ENCODE measurements at places on chromosomes 6 and 20.

GRCh38 chr20:10790013-10790412 is 116.2 kb upstream of the JAG1 start:
- DNase-seq, result no peak

GRCh38 chr6:169956580-169956979 is 205.2 kb downstream of the ERMARD start:
- no peak for DNase-seq

- DNase-seq, result no peak
Measured at GRCh38 chr6:43304361-43304760, 4.3 kb downstream of the CRIP3 start.

GRCh38 chr20:24668384-24668702 is 198.9 kb downstream of the SYNDIG1 start:
- DNase-seq, result no peak

DNA sequence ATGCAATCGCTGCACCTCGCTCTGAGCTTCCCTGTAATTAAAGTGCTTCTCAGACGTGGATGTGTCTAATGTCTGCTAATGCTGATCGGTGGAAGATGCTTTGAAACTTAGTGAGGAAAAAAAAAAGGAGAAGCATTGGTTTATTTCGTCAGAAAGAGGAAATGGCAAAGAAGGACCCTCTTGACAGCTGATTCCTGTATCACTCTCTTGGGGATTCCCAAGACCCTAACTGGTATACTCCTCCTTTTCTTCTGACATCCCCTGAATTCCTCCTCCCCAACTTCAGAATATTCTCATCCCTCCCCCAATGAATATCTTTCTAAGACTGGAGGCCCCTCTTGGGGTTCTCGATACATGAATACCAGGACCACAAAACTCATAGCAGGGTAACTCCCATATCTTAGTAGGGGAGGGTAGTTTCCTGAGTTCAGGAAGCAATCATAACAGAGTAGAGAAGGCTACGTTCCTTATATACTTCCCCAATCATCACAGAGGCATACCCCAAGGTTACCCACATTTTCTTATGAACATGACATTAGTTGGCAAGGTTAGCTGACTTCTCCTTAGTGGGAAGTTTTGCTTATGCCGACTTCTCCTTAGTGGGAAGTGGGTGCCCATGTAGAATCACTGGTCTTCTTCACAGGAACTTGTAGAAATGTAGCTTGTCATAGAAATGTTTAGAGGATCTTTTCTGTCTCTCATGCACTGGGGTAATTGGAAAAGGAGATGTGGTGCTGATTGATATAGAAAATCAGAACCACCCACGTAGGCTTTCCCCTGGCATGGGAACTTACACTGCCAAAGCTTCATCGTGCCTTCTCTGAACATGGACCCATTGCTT is 63.8 kb upstream of the ATXN1 start:
- no peak for DNase-seq

GRCh38 chr6:28807682-28808280 is 116.0 kb downstream of the TRIM27 start:
- DNase-seq, result no peak

- peak; percentile 1 for DNase-seq
Measured at GRCh38 chr6:131652472-131652871, 15.4 kb downstream of the ENPP3 start.

DNA sequence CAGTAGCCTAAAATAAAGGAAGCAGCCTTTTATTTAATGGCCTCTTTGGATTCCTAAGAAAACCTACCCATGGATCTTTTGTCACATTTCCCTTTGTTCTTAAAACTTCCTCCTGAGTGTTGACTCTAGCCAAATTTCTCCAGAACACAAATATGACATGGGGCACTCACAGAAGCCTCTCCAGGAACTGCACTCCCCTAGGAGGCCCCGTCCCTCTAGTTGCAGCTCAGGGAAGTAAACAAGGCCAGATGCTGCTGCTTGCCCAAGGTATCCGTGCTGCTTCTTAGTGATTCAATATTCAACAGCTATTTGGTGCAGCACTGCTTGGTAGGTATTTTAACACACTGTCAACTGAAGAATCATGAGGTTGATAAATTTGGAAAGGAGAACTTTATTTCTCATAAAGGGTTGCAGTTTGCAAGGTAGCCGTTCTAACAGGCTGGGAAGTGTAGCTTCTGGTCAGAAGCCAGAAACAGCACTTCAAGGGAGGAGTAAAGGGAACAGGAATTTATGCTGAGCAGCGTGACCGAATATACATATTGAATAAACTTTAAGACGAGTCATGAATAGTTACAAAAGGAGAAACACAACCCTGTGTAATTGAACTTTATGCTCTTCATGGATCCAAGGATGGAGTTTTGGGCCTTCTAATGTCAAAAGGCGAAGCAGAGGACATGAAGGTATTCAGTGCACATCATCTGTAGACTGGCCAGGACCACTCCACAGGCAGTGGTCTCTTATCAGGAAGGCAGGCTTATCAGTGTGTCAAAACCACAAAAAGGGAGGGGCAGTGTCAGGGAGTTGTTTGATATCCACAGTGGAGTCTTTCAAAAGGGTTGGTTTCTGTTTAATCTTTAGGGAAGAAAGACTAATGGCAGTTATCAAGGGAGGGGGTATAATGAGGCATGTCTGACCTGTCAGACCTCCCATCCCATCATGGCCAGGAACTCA is 63.3 kb downstream of the CD24 start:
- peak; percentile 33 for DNase-seq

GRCh38 chr20:35240083-35240810 is 13.8 kb downstream of the MMP24 start:
- DNase-seq, result no peak

- no peak for DNase-seq
Measured at GRCh38 chr6:16136621-16137450, 8.0 kb downstream of the MYLIP start.

- no peak for DNase-seq
Measured at GRCh38 chr6:3471286-3471685, 14.4 kb upstream of the SLC22A23 start.

- no peak for DNase-seq
Measured at GRCh38 chr6:5728351-5729079, 278.2 kb downstream of the NRN1 start.

GRCh38 chr6:105545947-105546731 is 143.3 kb upstream of the PREP start:
- no peak for DNase-seq

DNA sequence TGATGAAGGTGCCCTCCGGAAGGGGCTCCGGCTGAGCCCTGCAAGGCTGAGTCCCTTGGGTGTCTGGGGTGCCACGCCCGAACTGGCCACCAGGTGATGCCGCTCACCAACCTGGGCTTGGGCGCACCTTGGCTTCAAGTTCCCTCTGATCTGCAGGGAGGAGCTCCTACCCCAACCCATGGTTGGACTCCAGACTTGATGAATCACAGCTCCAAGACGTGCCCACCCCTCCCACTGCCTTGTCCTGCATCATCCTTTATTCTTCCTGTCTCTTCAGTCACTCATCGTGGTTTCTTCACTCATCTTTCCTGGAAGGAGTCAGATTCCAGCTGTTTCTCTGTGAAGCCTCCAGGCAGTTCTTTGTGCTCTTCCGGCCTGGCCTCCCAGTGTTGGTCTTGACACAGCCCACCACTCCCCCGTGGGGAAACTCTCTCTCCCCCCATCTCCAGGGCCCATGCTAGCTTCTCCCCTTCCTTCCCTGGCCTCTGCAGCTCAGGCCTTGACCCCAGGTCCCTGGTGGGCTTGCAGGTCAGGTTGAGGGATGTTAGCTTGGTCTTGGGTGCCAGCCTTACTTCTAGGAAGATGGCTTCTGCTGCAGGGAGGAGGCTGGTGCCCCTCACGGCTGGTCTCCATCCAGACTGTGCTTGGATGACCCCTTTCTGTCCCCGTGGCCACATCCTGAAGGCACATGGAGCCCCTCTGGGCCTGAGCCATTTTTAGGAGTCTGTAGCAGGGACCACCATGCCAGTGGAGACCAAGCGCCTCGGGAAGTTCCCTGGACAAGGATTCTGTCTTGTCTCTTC is 2.6 kb upstream of the ZBP1 start:
- DNase-seq, result peak; percentile 4

GRCh38 chr20:52127309-52127708 is 64.3 kb downstream of the ZFP64 start:
- no peak for DNase-seq
